ENCODE measurements at places on chromosomes 12 and 14. TPM values are rescaled to one million over a fixed set of nuclear protein-coding genes. Genes with fewer than 3 reads are reported as not detected.

Gene KLRB1
- total RNA-seq = 33.2 TPM

Gene CPM
- 2.4 TPM for total RNA-seq

Gene ACSS3
- 0.41 TPM for total RNA-seq

Gene MORN3
- total RNA-seq = 8.3 TPM

Gene NRXN3
- total RNA-seq = not detected

Gene OR6C2
- total RNA-seq = not detected

Gene CCDC196
- total RNA-seq = not detected

Gene KERA
- total RNA-seq = not detected

Gene FKBP11
- 64.8 TPM for total RNA-seq

Gene KRT6C
- not detected for total RNA-seq

Gene LIN7A
- not detected for total RNA-seq

Gene PARP2
- total RNA-seq = 14.6 TPM

Gene TRMT5
- 3.6 TPM for total RNA-seq

Gene RTL1
- not detected for total RNA-seq

Gene KITLG
- total RNA-seq = 0.16 TPM

Gene KRT78
- total RNA-seq = not detected

Gene OTX2
- not detected for total RNA-seq

Gene ADAM20
- total RNA-seq = 1.2 TPM

Gene BCL11B
- total RNA-seq = 223 TPM

Gene PHC1
- total RNA-seq = 40.3 TPM

Gene CCDC175
- total RNA-seq = not detected

Gene SSPN
- 0.13 TPM for total RNA-seq

Gene PTHLH
- not detected for total RNA-seq

Gene PPFIBP1
- 5.8 TPM for total RNA-seq

Gene SLC25A21
- not detected for total RNA-seq

Gene GLT1D1
- total RNA-seq = not detected

Gene PLEKHG7
- not detected for total RNA-seq

Gene RHEBL1
- 4.6 TPM for total RNA-seq

Gene BLTP3B
- 21.7 TPM for total RNA-seq

Gene RDH16
- total RNA-seq = 1.1 TPM

Gene PELI2
- total RNA-seq = 9.7 TPM

Gene CDCA3
- total RNA-seq = 1.1 TPM

Gene SYNE2
- 229 TPM for total RNA-seq

Gene RBP5
- total RNA-seq = not detected

Gene PIANP
- total RNA-seq = 2.4 TPM

Gene DAO
- total RNA-seq = not detected

Gene RPGRIP1
- total RNA-seq = not detected

Gene CYP27B1
- 1.5 TPM for total RNA-seq

Gene TNS2
- total RNA-seq = 3.0 TPM

Gene MYO1H
- total RNA-seq = not detected

Gene BHLHE41
- 1.7 TPM for total RNA-seq

Gene AQP6
- not detected for total RNA-seq

Gene PKP2
- 0.79 TPM for total RNA-seq

Gene FOXG1
- total RNA-seq = not detected

Gene SPSB2
- 6.2 TPM for total RNA-seq

Gene KCNC2
- total RNA-seq = not detected

Gene CCNT1
- total RNA-seq = 103 TPM

Gene SDR9C7
- total RNA-seq = not detected

Gene ADAM21
- total RNA-seq = not detected

Gene RDH12
- total RNA-seq = not detected

Gene TAS2R13
- total RNA-seq = 0.79 TPM

Gene CARMIL3
- total RNA-seq = 0.40 TPM

Gene PSMA6
- 96.9 TPM for total RNA-seq

Data from T-cell (primary cell).